ENCODE measurements at places on chromosomes 2 and 18. TPM values are rescaled to one million over a fixed set of nuclear protein-coding genes. Genes with fewer than 3 reads are reported as not detected.

ARHGEF4 gene
- 0.43 TPM for total RNA-seq

PMAIP1 gene
- total RNA-seq, result 5.8 TPM

CNDP1 gene
- 0.59 TPM for total RNA-seq

SERPINB12 gene
- total RNA-seq, result not detected

GRCh38 chr18:57436191-57436964 lies 1.2 kb downstream of the ONECUT2 start:
- no peak overlapping the region for H3K27ac ChIP-seq

GRCh38 chr2:234133004-234133403 lies 82.5 kb downstream of the SPP2 start:
- peaks cover 11% of the 10 kb centered on the region for H3K4me1 ChIP-seq
- H3K27me3 ChIP-seq, result no peaks in the 10 kb centered on the region
- DNase-seq, result no peak

DNA sequence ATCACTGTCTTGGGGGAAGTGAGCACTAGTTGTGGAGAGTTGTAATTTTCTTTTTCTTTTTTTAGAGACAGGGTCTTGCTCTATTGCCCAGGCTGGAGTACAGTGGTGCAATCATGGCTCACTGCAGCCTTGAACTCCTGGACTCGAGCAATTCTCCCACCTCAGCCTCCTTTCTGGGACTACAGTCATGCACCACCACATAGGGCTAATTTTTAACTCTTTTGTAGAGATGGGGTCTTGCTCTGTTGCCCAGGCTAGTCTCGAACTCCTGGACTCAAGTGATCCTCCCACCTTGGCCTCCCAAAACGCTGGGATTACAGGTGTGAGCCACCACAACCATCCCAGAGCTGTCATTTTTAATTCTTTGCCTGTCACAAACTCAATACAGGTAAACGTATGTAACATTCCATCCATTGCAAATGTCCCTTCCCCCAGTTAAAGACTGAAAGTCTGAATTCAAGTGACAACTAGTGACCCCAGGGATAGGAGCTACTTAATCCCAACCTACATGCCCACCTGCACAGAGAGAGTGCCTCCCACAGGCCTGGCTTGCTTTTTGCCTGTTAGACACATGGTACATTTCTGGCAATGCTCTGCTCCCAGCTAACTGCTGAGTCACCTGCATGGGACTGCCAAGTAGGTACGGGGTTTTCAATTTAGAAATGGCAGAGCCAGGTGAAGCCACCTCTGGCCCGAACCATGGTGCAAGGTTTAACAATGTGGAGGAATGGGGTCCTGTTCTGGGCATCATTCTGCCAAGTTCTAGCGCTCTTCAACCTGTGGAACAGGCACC lies 60.6 kb downstream of the CYB5A start:
- no peak for DNase-seq
- H3K4me3 ChIP-seq, result no peak overlapping the region
- H3K27me3 ChIP-seq, result no peaks in the 10 kb centered on the region
- H3K27ac ChIP-seq, result no peak overlapping the region

- H3K27ac ChIP-seq, result no peak overlapping the region
- no peak overlapping the region for H3K4me3 ChIP-seq
- peaks cover 64% of the 10 kb centered on the region for H3K4me1 ChIP-seq
Observed at GRCh38 chr2:97728091-97728731, 14.8 kb downstream of the ZAP70 start.

GRCh38 chr2:65537651-65538385 lies 105.4 kb upstream of the SPRED2 start:
- no peaks in the 10 kb centered on the region for H3K36me3 ChIP-seq
- no peaks in the 10 kb centered on the region for H3K4me1 ChIP-seq
- no peak for DNase-seq
- H3K27me3 ChIP-seq, result no peaks in the 10 kb centered on the region
- H3K27ac ChIP-seq, result no peak overlapping the region
- H3K4me3 ChIP-seq, result no peak overlapping the region
